Right ventricle myocardium superior (tissue), 1 donor: ENCODE measurements at places on chromosomes 5 and 9.
A peak's percentile ranks its signal among the peaks of the same experiment; 100 is the strongest.

GRCh38 chr9:107628444-107628843, 138.9 kb upstream of the KLF4 start:
- DNase-seq: no peak

DNA sequence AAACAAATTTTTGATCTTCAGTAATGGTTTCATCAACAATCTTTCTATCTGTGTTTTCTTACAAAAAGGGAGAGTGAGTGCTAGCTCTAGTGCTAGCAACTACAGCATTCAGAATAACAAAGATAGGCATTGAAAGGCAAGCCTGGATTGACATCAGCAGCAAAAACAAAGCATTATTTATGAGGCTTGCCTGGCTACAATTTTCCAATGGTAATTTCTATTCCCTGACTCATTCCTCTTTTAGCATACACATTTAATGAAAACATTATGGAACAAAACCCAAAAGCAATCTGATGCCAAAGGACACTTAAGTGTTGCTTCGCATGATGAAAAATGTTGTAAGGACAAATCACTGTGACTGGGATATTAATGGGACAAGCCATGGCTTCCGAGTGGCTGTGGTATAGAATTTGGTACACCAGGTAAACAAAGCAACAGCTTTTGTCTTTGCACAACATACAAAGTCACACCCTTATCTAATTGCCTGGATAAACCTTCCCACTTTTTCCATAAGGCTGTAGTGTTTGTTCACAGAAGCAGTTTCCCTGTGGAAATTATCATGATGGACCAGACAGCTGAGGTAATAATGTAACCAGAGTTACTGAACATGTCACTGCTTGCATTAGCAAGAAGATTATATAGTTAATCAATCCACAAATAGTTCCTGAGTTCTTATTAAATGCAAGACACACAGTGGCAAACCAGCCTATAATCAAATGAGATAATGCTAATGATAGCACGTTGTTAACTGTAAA, 179.8 kb upstream of the EDIL3 start:
- no peak for DNase-seq

GRCh38 chr9:126089789-126090188, 236.8 kb upstream of the MVB12B start:
- DNase-seq: no peak

DNA sequence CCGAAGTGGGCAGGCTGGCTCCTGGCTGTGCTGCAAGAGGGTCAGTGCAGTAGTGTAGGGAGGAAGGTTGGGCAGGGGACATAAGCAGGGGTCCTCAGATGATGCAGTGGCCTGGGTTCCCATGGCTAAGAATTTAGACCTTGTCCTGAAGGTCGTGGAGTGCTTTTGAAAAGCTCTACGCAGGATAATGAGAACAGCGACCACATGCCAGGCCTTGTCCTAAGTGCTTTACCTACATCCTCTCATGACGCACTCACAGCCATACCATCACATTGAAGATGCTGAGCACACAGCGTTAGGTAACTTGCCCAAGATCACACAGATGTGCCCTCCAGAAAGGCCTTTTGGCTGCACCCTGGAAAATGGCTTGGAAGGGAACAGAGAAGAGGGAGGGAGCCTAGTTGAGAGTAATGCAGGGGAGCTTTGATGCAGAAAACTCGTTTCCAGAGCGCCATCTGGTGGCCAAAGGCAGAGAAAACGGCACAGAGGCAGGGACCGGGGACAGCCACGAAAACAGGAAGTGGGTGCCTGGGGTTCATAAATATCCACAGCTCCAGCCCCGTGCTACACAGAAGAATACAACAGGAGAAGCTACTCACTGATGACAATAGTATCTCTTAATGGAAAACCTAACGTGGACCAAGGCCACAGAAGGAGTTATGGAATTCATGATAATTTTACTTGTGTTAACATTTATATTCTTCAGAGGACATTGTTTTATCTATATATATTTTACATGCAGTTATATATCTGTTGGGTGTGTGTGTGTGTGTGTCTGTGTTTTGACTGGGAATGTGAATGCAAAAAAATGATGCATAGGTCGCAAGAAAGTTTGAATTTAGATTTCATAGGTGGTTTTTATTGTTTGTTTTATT, 2.7 kb upstream of the PCDH12 start:
- peak; percentile 92 for DNase-seq
